AG09319 (cell line): ENCODE measurements at places on chromosomes 2 and 18.

- no peak for DNase-seq
Observed at GRCh38 chr2:88554189-88554588, 73.1 kb downstream of the EIF2AK3 start.

DNA sequence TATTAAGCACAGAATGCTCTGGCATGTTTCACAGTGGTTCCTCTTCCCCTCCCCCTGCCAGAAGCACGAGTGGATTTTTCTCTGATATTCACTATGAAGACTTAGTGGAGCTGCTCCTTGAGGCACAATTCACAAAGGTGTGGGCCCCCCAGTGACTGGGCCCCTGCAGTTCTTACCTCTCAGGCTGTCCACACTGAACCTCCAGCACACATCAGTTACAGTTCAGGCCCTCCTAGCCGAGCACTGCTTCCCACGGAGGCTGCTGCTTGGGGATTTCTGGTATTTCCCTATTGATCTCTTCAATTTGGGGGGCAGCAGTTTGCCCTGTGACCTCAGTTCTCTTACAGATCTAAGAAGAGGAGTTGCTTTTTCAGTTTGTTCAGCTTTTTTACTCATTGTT, 236.1 kb downstream of the SH3RF3 start:
- no peak for DNase-seq

GRCh38 chr18:30288662-30289414, 753.7 kb downstream of the DSC3 start:
- no peak for DNase-seq

DNA sequence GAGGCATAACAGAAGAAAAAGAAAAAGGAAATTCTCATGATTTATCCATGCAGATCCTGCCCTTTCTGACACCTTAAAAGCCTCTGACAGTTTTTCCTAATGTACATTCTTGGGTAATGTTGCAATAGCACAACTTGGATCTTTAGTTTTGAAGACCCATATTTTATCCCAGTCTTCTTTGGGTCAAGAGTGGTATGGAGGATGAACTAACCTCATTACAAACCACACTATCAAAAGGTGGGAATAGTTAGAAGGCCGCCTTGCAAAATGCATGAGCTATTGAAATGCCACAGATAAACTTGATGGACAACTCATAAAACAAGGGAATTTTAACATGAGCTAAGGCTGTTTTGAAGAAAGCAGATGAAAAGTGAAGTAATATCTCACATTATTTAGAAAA, 1479.8 kb upstream of the ACVR2A start:
- no peak for DNase-seq

DNA sequence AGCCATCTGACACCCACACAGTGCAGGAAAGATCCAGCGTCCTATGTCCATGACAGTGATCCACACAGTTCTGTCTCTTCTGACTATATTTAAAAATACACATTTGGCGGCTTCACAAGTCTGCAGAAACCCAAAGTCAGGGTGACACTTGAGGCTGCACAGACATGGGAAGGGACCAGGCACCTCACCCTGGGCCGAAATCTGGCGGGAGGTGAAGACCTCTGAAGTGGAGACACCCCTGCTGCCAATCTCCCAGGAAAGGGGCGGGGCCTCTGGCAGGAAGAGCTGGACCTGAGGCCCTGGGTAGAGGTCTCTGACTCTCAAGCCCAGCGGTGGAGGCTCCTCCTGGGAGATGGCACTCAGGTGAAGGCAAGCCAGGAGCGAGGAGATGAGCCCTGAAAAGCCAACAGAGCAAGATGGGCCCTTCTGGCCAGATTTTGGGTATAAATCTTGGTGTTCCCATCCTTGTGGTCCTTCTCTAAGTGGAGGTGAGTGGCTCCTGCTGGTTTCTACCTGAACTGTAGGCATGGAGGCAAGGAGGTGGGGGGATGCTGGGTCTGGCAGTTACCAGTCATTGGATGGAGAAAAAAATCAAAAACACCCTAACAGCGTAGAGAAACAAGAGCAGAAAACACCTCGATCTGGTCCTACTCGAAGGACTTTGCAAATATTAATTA, 248.4 kb downstream of the HDAC4 start:
- DNase-seq: no peak

GRCh38 chr2:4020649-4021048, 317.3 kb downstream of the DCDC2C start:
- DNase-seq: no peak

DNA sequence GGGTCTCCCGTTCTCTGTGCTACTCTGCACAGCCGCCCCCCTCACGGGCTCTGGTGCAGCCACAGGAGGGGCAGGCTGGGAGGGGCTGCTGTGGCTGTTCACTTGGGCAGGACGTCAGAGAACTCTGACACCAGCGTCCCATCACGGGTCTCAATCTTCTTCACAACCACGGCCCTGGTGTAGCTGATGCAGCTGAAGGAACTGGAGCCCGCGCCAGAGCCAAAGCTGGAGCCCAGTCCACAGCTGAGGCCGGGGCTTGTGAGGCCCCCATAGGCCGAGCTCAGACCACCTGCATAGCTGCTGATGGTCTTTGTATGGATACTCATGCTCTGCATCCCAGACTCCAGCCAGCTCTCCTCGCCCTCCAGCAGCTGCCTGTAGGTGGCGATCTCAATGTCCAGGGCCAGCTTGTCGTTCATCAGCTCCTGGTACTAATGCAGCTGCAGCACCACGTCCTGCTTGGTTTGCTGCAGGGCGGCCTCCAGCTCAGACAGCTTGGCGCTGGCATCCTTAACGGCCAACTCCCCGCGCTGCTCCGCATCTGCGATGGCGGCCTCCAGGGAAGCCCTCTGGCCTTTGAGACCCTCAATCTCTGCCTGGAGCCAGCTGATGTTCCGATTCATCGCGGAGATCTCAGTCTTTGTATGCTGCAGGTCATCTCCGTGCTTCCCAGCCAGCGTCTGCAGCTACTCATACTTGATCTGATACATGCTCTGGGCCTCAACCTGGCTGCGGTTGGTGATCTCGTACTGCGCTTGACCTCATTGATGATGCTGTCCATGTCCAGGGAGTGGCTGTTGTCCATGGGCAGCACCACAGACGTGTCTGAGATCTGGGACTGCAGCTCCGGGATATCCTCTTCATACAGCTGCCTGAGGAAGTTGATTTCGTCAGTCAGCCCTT, 7.4 kb upstream of the DUSP19 start:
- no peak for DNase-seq

DNA sequence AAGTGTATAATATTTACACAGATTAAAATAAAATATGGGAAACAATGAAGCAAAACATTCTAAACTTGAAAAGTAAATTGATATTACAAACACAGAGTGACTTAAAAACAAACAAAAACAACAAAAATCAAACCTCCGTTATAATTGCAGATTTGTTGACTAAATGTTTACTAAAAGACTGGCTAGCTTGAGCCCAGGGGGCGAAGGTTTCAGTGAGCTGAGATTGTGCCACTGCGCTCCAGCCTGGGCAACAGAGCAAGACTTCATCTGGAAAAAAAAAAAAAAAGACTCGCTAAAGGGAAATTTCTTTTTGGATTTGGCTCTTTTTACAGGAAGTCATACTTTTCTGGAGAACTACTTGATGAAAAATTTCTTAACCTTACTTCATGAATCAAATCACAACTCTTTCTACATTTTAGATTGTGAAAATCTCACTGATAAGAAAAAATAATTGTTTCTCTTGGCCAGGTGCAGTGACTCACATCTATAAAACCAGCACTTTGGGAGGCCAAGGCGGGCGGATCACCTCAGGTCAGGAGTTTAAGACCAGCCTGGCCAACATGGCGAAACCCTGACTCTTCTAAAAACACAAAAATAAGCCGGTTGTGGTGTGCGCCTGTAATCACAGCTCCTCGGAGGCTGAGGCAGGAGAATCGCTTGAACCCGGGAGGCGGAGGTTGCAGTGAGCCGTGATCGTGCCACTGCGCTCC, 9.7 kb downstream of the TFPI start:
- DNase-seq: no peak

DNA sequence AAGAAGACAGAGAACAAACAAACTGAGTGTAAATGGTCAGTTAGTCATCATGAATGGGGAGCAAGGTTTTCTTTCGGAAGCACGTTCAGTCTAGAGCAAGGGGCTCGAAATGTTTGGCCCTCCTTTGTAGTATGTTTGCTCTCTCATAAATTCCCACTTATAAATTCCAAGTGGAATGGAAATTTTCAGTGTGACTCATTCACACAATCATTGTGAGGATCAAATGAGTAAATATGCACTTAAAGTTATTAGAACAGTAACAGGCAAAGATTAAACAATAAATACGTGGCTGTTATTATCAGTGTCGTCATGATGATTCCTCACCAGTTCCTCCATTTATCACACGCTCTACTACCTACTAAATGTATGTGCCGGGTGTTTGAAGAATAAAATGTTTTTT, 10.5 kb downstream of the CNGA3 start:
- no peak for DNase-seq

- DNase-seq: no peak
Observed at GRCh38 chr2:75562513-75562864, 1.8 kb upstream of the EVA1A start.

DNA sequence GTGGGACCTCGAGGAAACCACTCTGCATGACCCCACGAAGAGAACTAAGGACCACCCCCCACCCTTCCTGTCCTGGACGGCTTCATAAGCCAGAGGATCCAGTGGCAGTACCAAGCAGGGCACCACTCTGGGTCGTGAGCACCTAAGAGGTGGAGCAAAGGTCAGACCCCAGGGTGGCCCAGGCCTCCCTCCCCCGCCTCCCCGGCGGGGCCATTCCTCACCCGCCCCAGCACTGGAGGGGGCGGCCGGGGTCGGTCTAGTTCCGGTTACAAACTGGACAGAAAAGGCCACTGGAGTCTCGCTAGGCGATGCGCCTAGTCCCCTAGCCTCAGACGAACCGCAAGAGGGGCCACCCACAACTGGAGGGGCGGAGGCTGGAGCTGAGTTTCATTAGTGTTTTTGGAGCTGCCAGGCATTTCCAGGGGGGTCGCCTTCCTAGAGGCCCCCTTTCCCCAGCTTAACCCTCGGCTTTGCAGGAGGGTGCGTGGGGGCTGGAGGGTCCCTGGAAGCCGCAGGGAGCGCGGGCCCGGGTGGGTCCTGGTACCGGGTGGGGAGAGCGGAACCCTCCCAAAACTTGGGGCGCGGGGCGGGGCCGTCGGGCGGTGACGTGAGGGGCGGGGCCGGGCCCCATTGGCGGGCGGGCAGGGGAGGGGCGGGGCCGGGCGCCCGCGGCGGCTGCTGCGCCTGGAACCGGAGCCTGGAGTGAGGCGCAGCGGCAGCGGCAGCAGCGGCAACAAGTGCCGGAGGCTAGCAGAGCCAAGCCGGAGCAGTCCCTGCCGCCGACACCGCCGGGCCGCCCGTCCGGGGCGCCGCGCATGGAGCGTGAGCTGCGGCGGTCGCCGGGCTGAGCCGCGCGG, at the start of gene B3GNT2:
Gene B3GNT2, plus strand, starts transcription at position 695 of the 857 bp plus-strand sequence. CDS start 26,106 bp downstream, outside the sequence.
- DNase-seq: no peak

- no peak for DNase-seq
Observed at GRCh38 chr2:64277101-64277849, 133.1 kb upstream of the PELI1 start.

DNA sequence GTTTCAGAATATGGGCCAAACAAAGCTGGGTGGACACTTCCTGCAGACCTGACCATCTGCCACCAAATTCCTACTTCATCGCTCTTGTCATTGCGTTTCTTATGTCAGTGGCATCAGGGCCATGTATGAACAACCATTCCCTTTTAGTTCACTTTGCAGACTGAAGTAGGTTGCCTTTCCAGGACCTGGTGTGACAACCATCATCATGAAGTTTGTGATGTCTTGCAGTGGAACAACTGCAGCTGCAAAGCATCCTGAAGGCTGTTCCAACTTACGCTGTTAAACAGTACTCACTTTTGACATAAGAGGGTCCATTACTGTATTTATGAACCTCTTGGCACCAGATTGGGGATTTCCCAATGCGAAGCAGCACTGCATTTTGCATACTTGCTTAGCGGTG, 511.6 kb downstream of the ARHGAP15 start:
- DNase-seq: no peak

- DNase-seq: no peak
Observed at GRCh38 chr2:232999354-232999753, 13.7 kb downstream of the NGEF start.

GRCh38 chr18:55699233-55699765, 111.3 kb upstream of the TCF4 start:
- no peak for DNase-seq

DNA sequence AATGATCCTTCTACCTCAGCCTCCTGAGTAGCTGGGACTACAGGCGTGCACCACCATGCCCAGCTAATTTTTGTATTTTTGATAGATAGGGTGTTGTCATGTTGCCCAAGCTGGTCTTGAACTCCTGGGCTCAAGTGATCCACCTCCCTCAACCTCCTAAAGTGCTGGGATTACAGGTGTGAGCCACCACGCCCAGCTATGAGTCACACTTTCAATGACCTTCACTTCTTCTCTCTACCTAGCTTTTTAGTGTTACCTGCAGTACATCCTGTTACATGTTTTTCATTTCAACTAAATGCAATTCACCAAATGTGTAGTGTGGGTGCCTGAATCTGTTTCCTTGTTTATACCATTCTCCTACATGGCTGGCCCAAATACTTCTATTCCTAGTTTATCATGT, 64.0 kb downstream of the SLC39A10 start:
- DNase-seq: no peak

GRCh38 chr2:61493523-61493942, 22.6 kb upstream of the USP34 start:
- DNase-seq: no peak

DNA sequence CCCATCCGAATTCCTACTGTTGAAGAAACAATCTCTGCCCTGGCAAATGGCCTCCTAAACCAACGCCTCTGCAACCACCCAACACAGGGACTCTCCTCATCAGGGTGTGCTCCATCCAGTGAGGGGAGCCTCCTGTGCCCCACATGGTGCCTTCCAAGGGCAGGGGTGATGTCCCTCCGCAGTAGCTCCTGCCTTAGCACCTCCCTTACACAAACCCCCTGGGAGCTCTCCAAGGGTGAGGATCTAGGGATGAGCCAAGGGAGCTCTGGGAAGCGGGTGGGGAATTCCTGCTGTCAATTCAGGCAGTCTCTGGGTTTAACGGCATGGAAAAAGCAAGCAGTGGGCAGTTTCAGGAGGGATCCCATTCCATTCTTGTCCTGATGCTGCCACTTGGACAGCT, 3.8 kb downstream of the GALNT14 start:
- no peak for DNase-seq

DNA sequence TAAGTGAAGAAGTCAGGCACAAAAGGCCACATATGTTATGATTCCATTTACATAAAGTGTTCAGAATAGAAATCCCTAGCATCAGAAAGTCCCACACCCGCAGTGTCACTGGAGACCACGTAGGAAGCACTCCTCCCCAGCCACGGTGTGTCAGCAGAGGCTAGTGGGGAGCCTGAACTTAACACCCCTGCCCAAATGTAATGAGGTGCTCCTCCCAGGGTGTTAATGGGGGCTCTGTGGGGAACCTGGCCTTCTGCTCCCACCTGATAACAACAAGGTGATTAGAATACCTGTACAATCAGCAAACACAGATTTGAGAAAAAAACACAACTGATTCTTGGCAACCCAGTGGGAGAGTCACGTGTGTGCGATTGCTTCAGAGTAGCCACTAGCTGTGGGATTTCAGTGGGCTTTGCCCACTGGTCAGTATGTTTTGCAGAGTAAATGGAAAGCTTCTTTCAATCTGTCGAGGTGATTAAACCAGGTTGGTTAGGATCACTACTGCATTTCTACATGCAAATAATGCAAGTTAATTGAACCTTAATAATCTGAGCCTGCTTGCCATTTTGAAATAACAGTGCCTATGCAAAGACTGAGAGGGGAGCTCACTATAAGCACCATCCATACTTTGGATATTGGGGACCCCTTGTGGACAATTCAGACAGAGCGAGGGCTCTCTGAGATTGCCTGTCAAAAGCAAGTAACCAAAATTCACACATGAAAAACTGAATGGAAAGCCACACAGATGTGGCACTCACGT, 20.6 kb upstream of the ATRAID start:
- no peak for DNase-seq
